ENCODE measurements at places on chromosomes 5 and 9. TPM values are rescaled to one million over a fixed set of nuclear protein-coding genes. Genes with fewer than 3 reads are reported as not detected.

INSL6 gene
- not detected for total RNA-seq

SLC45A2 gene
- 2.0 TPM for total RNA-seq

ORM2 gene
- total RNA-seq: not detected

DNA sequence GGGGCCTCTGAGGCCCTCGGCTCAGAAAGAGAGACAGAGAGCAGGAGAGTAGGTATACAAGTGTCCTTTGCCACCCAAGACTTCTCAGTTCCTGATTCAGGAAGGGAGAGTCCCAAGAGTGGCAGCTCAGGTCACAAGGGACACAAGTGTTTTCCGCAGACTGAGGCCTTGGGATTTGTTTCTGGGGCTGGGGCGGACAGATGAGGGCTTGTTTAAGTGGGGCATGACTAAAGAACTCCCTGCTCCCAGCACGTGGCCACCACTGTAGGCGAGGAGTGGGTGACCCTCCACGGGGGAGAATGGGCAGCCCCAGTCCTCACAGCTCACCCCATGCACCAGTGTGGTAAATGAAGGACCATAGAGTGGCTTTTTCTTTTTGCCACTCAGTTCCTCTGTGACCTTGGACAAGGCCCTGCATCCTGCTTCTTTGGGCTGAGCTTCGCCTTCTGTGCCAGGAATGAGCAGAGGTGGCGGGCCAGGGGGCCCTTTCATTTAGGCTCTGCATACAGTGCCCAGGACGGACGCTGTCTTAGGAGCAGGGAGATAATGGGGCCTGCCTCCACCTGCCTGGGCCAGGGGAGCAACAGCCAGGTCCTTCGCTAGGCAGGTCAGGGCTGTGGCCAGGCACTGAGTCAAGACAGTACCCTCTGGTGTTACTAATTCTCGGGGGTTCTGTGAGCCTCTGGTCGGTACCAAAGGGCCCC lies 50.8 kb downstream of the AMBP start:
- no peak for DNase-seq

- peak; percentile 18 for DNase-seq
These were observed 13.6 kb upstream of the MTMR12 start for GRCh38 chr5:32326216-32326772.

GRCh38 chr5:60590172-60590571 lies 109.8 kb downstream of the DEPDC1B start:
- no peak for DNase-seq

GRCh38 chr9:97961361-97961760 lies 21.8 kb upstream of the ANP32B start:
- no peak for DNase-seq

GRCh38 chr9:86529496-86530275 lies 175.5 kb upstream of the TUT7 start:
- DNase-seq: no peak

DNA sequence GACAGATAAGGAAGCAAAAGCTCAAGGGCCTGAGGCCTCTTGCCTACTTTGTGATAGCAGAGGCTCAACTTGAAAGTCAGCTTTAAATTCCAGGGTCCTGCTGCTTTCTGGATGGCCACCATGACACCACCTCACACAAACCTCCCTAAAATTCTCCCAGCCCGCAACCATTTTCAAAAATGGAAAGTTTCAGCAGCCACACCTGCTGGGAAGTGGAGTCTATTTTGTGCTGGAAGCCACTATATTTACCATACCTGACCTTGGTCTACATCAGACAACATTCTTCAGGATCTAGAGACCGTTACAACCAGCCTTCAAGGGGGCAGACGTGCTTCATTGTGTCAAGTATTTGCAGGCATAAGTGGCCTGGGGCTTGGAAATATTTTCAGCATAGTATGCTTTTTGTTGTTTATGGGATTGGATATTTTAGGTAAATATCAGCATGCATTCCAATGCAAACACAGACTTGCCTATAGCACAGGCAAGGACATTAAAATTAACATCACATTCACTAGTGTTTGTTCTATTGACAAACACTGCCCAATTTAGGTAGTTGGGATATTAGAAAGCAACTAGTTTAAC lies 50.9 kb downstream of the BOD1 start:
- no peak for DNase-seq

DNA sequence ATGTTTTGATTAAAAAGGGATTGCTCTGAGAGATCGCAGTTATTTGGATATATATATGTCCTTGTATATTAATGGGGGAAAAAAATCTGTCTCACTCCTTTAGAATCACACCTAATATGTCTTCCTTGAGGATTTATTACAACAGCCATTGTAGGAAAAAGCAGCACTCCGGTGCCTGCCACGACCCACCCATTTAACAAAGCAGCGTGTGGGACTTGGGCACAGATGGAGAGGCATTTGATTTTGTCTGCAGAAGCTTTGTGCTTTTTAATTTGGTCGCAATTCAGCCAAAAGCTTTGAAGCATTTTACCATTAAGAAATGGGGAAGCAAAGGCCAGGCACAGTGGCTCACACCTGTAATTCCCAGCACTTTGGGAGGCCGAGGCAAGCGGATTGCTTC lies 159.2 kb downstream of the SMARCA2 start:
- DNase-seq: no peak

- peak; percentile 50 for DNase-seq
These were observed 33.5 kb upstream of the EBF1 start for GRCh38 chr5:159133041-159133741.

GRCh38 chr5:92237896-92238295 lies 854.8 kb upstream of the ARRDC3 start:
- DNase-seq: no peak

DNA sequence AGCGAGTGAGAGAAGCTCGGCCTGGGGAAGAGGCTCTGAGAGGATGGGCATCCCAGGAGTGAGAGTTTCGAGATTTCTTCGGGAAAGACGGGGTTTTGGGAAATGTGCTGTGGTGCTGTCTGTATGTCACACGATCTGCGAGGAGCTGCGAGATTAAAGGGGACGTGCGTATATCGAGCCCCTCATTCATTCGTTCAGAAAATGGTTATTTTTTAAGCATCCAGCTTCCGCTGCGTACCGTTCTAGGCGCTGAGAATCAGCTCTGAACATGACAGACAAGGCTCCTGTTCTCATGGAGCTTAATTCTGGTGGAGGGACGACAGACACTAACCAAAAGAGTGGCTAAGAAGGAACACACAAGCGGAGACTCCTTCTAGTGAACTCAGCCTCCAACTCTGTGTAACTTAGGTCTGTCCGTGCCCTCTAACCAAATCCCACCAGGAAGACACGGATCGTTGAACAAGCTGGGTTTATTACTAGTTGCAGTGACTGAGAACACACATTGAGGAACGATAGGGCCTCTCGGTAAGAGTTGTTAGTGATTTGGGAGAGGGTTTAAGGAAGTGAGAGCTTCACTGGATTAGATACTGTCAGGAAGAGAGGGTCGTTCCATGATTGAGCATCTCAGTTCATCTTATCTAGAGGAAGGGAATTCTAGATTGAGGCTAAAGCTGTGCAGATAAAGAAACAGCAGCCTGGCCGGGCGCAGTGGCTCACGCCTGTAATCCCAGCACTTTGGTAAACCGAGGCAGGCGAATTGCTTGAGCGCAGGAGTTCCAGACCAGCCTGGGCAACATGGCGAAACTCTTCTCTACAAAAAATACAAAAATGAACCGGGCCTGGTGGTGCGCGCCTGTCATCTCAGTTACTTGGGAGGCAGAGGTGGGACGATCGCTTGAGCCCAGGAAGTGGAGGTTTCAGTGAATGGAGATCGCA lies 1.0 kb upstream of the FBXW11 start:
- peak; percentile 24 for DNase-seq

DNA sequence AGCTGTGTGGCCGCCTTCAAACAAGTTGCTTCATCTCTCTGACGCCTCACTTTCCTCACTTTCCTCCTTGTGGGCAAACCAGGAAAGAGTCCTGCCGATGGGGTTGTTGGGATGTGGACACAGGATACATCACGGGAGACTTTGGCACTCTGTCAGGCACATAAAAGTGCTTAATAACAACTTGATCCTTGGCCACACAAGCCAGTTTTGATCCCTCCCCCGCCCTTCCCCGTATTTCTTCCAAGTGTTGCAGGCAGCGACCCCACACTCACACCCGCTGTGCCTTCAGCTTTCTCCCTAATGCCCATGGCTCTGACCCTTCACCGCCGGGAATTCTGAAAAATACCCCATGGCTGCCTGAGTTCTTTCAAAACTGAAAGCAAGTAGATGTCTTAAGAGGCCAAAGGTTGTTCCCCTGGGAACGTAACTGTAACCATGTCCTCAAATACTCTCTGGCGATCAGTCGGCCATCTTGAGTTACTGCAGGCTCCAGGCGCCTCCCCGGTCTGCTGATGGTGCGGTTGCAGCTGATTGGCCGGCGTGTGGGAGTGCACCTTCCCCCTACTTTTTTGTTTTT lies 59.8 kb downstream of the ARHGEF37 start:
- peak; percentile 39 for DNase-seq

GRCh38 chr9:16601991-16602390 lies 268.5 kb downstream of the BNC2 start:
- DNase-seq: no peak

All from RPMI7951 (cell line).